ENCODE measurements at places on chromosomes 6 and 20.

GRCh38 chr6:138944412-138944811 lies 43.6 kb downstream of the REPS1 start:
- peak; percentile 16 for DNase-seq

GRCh38 chr20:59825944-59826759 lies 107.3 kb downstream of the SYCP2 start:
- DNase-seq, result no peak

GRCh38 chr6:137494281-137494987 lies at the start of gene OLIG3:
TSS of gene OLIG3 (minus strand) at chr6:137494394. CDS start at chr6:137494170, 224 bp downstream.
- DNase-seq, result no peak

- DNase-seq, result no peak
Observed at GRCh38 chr20:61185181-61185580, 66.9 kb upstream of the CDH4 start.

DNA sequence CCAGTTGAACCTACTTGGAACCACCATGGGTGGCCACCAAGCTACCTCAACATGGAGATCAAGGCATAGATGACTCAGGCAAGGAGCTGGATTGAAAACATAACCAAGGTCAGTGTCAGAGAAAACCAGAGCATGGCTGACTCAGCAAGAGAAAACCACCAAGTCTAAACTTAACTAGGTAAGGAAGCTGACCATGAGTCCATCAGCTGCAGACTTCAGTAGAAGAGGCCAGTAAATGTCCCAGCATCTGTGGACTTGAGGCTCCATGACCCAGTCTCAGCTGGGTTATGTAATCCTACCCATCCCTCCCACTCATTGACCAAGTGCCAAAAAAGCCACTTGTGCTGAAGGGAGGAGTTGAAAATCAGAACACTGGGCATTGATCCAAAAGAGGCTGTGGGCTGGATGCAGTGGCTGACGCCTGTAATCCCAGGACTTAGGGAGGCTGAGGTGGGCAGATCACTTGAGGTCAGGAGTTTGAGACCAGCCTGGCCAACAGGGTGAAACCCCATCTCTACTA lies 93.7 kb upstream of the CBLN4 start:
- DNase-seq, result no peak

DNA sequence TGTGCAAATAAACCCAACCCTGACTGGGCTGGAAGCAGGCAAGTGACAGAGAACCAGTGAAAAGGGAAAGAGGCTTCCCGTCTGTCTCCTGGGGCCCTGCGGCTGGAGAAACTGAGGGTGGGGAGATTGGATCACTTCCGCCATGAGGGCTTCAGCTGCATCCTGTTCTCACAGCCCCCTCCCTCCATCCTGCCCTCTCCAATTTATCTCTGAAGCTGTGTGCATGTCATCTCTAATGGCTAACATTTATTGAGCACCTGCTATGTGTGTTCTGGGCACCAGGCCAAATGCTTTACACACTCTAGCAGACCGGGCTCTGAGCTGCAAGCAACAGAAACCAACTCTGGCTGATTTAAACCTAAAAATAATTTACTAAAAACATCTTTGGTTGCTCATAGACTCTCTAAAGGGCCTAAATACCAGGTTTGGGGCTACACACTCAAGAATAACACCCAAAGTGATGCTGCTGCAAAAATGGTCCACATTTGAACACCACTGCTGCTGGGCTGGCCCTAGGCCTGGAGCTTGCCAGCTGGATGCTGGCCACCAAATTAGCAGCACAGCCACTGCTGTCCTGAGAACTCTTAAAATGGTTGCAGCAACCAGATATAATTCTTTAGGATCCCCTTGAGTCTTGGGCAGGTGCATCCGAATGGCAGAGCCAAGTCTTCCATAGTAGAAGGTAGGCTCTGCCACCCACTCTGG lies 123.6 kb upstream of the LRFN2 start:
- no peak for DNase-seq

- DNase-seq, result no peak
Observed at GRCh38 chr6:6900569-6901204, 207.1 kb upstream of the RREB1 start.

DNA sequence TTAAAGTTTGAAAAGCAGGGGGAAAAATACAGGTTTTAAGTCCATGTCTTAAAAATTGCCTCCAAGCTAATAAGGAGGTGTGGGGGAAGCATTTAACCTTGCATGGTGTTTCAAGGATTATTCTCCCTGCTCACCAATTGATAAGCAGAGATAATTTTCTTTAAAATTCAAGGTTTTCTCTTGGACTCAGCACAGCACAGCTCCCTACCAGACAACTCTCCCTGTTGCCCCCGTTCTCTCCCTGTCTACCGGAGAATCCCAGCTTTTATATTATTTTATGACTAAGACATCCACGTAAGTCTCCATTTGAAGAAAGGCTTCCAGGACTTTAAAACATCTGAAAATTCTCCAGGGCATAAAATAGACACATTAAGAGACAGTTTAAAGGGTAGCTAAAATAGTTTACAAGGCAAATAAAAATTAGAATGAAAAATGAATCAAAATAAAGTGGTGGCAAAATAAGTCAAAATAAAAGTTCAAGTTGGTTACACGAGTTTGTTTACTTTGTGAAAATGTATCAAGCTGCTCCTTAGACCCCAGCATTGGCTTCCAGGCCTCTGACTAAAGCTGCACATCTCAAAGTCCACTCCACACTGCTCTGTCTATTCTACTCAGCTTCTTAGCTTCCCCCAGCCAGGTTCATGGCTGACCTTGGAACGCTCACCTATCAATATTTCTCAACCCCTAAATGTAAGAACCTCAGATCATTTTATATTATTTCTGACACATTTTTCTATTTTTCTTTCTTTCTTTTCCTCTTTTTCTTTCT lies 188.6 kb upstream of the PLCB4 start:
- no peak for DNase-seq

- no peak for DNase-seq
Observed at GRCh38 chr6:148545901-148546300, 200.9 kb upstream of the UST start.

DNA sequence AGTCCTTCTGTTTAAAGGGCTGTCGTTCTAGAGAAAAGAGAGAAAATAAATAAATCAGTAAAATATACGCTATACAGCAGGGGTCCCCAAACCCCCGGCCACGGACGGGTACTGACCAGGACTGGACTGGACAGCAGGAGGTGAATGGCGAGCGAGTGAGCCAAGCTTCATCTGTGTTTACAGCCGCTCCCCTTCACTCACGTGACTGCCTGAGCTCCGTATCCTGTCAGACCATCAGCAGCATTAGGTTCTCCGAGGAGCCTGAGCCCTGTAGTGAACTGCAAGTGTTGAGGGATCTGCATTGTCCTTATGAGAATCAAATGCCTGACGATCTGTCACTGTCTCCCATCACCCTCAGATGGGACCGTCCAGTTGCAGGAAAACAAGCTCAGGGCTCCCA lies 76.5 kb downstream of the ZNF217 start:
- DNase-seq, result no peak

- DNase-seq, result no peak
Observed at GRCh38 chr6:36596356-36596755, 2.2 kb downstream of the SRSF3 start.

DNA sequence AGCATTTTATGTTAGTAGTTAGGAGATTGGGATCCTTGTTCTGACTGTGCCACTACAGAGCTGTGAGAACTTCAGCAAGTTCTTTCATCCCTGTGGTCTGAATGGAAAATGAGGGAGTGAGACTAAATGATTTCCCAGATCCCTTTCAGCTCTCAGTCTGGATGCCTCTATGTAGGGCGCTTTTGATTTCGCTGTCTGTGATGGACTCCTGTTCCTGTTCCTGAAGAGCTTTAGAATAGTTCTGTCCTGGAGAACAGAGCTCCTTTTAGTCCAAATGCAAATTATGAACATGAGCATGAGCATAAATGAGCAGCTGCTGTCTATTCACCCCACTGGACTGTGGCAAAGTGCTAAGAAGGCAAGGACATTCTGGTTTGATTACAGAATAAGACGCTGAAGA lies 61.4 kb upstream of the NT5E start:
- no peak for DNase-seq

GRCh38 chr6:53250176-53251032 lies 98.3 kb downstream of the ELOVL5 start:
- DNase-seq, result no peak
